ENCODE measurements at places on chromosomes 7 and 10.

DNA sequence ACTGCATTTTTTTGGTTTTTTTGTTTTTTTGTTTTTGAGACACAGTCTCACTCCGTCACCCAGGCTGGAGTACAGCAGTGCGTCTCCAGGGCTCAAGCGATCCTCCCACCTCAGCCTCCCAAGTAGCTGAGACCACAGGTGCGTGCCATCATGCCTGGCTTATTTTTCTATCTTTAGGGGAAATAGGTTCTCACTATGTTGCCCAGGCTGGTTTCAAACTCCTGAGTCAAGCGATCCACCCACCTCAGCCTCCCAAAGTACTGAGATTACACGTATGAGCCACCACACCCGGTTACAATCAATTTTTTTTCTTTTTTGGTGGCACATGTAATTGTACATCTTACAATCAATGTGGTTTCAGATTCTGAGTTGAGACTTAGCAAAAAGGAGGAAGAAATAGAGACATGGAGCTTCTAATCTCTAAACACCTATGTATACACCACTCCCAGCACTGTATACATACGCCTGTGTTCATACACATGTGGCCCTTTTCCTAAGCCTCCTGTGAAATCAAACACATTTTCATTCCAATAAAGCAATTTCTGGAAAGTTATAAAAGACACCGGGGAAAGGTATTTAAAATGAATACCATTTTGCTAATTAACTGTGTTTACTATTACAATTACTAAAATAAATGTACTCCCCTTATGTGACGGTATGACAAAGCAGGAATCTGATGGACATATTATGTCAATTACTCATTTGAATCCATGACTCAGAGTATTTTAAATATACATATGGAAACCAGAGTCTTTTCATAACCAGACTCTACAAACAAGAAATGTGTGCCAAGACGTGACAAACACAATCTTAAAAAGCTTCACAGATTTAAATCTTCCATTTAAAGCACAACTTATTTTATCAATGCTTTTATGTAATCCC is 40.9 kb downstream of the SMURF1 start:
- DNase-seq, result peak; percentile 87

GRCh38 chr7:101563198-101563901 is 65.7 kb downstream of the MYL10 start:
- no peak for DNase-seq

DNA sequence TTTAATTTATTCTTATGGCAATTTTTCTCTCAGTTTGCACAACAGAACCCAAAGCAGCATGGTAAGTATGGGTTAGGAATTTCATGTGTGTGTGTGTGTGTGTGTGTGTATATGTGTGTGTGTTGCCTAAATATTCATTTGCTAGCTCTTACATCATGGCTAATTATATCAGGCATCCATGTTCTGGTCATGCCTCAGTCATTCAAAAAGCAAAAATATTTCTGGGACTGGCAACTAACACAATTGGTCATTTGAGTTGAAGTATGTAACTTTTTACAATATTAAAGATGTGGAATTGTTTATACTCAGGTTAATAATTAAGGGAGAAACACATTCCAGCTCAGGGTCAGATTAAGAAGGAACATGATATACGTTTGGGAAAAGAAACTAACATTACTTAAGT is 67.6 kb upstream of the PHYHIPL start:
- no peak for DNase-seq

DNA sequence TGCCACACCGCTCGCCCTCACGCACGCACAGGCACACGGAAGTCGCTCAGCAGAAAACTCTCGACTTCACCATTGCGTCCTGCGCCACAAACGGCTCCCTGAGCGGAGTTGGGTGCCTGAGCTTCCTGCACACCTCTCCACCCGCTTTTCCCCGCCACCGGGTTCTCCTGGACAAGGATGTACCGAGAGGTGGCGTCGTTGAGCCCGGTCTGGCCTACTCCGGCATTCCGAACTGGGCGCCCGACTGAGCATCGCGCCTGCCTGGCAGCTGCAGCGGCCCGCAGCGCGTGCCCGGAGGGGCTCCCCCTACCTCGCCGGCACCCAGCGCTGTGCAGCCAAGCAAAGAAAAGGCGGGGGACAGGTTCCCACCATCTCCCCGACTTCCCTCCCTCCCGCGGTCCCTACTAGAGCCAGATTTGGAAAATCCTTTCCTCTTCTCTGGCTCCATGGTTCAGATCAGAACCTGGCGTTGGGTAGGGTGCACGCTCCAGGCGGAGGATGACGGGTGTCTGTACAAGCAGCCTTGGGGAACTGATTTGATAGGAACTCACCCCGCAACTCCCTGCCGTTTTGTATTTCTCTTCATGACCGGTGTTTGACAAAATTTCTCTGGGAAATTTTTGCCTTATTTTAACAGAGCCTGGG is 1.7 kb downstream of the SORCS3 start:
- DNase-seq, result peak; percentile 15

GRCh38 chr7:112523871-112524270 is 43.1 kb downstream of the LSMEM1 start:
- DNase-seq, result no peak

DNA sequence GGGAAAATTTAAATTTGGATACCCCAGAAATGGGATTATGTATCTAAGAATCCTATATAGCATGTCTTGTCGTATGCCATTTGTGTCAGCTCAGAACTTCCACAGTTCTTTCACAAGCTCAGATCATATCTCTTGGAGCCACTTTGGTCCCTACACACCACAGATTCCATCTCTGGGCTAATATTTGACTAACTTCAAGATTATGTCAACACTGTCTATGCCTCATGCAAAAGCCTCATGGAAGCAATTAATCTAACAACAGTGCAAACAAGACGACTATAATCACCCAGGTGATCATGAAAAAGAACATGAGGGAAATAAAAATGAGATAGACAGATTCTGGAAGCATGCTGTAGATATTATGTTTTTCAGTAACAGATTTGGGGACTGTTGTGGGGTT is 189.1 kb downstream of the LRRTM3 start:
- DNase-seq, result no peak

DNA sequence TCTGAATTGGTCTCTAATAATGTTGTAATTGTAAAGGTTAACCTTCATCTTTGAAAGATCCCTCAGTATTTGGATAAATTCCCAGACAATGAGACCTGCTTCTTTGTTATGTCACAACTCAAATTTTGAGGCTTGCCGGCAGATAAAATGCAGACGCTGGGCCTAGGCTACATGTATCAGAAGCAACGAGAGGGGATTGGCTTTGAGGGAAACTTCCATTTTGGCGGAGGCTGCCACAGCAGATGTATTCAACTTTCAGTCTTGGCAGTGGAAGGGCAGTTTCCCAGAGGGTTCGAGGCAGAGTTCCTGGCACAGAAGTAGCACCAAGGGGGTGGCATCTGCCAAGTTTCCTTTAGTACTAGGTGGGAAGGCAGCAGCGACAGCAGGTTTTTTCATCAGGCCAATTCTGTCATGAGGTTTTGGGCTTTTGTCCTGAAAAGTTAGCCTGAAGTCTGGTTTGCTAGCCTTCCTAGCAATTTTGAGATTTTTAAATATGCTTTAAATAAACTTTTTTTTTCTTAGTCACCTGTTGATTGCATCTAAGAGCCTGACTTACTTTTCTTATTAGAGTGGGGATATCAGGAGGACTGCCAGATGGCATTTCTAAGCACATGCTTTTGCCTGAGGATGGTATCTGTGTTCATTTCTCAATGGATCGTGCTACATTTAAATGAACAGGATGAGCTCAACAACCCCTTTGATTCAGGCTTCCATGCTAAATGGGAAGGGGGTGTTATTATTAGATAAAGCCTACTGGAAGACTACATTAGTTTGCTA is 89.5 kb upstream of the FAM3C start:
- no peak for DNase-seq

DNA sequence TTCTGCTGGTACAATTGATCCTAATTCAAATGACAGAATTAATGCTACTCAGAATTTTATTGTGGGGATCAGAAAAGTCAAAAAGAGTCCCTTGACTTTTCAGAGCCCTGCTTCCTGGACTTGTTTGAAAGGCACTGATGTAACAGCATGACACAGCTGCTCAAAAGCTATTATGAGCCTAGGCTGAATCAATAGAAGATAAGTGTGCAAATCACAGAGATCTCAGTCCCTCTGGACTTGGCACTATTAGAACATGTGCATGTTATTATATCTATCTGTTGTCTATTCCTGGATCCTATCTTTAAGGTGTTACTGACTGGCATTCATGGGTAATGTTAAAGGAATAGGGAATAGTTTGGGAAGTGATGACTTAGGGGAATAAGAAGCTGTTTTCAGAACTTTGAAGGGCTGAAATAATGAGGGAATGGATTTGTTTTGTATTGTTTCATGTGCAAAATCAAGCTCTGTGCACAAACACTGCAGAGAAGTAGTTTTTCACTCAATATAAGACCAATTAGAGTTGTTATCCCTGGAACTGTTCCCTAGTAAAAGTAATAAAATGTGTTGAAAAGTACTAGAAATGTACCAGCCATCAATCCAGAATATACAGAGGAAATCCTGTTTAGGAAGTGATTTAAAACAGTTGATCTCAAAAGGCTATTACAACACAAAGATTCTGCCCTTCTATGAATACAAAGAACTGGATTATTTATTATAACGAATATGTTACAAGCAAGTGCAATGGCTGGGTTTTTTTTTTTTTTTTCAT is 814.9 kb upstream of the C7orf33 start:
- no peak for DNase-seq

- DNase-seq, result no peak
These were observed 15.7 kb upstream of the FLNC start for GRCh38 chr7:128814499-128814898.

- DNase-seq, result peak; percentile 34
These were observed 39.2 kb upstream of the DMTF1 start for GRCh38 chr7:87113077-87113476.

- DNase-seq, result no peak
These were observed 281.7 kb downstream of the BBS9 start for GRCh38 chr7:33411020-33411419.

All from iris pigment epithelial cell (primary cell).